ENCODE measurements at places on chromosomes 7 and 10.

DNA sequence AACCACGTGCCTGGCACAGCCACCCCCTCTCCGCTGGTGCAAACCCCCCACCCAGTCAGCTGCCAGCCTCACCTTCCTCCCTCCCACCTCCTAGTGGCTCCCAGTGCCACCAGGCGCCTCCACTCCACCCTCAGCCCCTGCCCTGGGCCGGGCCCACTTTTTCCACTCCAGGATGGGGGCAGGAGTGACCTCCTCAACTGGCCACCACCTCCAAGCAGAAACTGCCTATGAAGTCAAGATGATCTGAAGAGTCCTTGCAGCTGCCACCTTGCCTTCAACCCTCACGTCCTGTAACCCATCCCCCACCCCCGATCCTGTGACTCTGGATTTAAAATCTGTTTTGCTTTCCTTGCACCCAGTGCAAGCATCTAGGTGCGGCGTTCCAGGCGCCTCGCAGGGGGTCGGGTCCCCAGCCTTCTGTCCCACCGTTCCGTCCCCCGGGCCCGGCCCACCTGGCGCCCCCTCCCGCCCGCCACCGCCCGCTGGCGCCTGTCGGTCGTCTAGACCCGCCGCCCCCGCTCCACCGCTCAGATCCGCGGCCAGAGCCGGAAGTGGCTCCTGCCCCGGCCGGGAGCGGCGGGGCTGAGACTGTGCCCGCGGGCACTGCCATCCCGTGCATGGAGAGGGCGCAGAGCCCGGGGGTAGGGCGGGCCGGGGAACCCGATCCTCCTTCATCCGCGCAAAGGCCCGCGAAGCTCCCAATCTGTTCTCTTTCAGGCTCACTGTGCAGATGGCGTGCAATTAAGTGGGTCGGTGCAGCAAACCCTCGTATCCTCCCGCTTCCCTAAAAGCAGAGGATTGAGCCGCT, 51.2 kb upstream of the GTF2I start:
- DNase-seq = peak; percentile 19

GRCh38 chr10:103649654-103650423, 156.3 kb downstream of the NEURL1 start:
- no peak for DNase-seq

DNA sequence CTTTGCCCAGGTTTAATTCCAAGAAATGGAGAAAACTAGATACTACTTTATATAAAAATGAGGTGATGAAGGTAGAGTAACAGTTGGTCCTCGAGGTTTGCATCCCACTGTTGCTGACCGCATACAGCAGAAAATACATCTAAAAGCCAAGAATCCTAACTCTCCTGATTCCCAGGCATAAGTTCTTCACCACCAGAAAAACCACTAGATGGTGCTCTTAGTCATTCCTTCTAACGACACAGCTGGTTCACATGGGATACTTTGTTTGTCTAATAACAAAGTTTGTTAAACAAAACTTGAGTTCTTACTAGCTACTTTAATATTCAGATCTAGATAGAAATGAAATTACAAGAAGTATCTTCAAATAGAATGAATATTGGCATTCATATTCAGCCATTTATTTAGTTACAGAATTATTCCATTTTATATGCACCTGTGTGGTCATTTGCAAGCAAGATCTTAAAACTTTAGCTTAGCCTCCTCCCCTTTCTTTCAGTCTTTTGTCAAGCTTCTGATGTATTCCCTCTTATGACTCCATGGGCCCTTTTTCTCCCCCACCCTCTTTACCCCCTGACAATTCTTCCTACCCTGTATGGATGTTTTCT, 54.1 kb upstream of the CYP26C1 start:
- no peak for DNase-seq

GRCh38 chr7:40786909-40787308, 652.1 kb downstream of the SUGCT start:
- no peak for DNase-seq

DNA sequence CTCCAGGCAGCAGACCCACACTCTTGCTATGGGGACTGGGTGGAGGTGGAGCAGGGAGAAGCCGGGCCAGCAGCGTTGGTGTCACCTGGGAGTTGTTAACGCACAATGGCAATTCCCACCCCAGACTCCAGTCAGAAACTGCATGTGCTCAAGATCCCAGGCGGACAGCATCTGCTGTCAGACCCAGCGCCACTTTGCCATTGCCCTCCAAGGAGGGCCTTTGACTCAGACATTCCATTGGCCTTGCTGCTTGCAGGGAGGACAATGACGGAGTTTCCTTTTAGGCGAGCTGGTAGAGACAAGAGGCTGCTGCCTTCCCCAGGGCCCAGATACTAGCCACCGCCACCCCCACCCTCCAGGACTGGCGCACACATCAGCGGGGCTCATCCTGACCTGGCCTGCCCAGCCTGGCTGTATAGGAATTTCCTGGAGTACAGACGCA, 34.5 kb downstream of the ZNF775 start:
- no peak for DNase-seq

DNA sequence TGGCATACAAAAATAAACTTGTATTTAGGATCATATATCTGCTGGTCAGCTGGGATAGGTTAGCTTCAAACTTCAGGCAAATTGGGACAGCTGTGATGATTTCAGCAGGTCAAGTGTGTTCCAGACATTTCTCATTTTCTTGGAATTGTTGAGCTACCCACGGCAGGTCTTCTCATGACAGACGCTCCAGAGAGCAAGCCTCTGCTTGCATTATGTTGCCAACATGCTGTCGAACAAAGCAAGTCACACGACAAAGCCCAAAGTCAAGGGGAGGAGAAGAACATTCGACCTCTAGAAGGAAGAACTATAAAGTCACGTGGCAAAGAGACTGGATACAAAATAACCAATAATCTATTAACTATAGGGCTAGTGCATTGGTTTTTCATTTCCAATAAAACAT, 103.5 kb downstream of the RAB18 start:
- DNase-seq = no peak

DNA sequence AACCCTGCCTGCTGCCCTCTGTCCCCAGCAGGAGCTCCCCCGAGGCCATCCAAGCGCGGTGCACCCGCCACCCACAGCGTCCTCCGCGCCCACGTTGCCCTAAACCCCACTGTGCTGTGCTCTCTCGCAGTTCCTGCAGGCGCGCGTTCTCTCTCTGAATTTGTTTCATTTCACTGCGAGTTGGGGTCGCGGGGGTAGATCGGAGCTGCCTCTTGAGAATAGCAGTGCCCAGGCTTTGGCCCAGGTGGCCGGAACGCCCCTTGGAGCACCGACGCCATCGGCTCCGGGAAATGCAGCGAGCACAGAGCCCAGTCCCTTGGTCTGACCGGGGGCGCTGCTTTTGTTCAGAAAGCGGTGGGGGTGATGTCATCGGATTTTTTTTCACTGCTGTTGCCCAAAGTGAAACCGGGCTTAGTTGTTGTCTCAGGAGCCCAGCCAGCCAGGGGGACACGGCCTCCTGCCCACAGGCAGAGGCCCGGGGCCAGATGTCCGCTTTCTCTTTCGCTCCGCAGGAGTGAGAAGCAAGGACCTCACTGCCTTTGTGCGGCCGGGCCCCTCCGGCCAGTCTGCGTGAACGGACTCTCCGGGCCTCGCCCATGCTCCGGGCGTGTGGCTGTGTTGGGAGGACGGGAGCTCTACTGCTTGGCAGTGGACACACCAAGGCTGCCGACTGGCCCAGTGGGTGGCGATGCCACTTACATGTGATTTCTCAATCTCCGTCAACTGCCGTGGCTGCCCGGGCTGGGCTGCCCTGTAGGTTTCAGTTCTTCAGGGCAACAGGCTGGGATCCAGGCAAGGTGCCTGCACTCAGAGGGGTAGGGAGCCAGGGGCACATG, 43.1 kb downstream of the FOXK1 start:
- no peak for DNase-seq

- DNase-seq = no peak
Measured at GRCh38 chr10:75662715-75663114, 231.3 kb downstream of the LRMDA start.

DNA sequence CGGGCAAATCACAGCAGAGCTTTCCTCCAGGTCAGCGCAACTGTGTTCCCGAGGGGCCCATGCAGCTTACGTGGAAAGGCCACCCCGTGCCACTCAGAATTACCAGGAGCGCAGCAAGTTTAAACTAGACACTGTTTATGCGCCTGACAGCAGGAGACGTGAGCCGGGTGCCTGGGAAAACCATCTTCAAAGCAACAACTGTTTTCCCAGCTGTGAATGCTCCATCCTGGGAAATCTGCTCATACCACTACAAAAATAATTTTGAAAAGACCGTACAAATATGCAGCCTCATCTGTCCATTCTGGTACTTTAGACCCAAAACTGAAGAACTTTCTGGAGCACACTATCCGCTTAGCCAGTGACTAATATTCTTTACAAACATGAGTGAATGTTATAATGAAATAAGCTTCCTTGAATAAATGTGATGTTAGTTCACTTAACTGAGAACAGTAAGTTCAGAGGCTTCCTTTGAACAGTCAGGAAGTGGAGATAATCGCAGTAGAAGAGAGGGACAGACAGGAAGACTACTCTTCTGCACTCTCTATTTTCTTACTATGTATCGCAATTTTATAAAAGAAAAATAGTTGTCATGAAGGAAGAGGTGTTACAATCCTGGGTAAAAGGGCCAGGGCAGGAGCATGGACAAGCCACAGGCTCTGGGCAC, 16.7 kb downstream of the GPER1 start:
- DNase-seq = no peak

DNA sequence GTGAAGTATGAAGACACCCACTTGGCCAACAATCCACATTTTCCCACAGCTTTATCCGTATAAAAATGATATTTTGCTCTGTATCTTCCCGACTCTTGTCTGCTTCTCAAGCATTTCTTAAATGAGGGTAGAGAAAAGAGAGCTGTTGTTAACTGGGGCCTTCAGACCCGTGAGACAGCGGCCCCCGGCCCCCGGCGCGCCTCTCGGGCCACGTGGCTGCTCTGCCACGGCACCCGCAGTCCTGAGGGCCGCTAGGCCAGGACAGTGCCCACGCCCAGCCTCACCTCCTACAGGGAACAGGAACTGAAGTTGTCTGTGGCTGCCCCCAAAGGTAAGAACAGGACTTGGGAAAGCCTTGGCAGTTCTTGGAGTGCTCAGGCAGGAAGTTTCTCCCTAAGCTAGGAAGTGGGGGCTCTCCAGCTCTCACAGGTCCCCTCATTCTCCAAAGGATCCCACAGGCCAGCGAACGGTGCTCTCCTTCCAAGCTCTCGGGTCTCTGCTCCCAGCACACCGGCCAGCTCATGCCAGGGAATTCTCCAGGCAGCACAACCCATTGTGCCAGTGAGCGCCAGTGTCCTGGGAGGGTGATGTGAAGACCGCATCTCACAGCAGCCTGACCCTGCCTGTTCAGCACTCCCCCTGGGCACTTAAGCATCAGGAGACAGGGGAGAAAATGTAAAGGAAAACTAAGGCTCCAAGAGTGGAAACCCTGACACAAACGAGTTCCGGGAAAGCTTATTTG, 230.3 kb upstream of the PFKP start:
- DNase-seq = no peak

DNA sequence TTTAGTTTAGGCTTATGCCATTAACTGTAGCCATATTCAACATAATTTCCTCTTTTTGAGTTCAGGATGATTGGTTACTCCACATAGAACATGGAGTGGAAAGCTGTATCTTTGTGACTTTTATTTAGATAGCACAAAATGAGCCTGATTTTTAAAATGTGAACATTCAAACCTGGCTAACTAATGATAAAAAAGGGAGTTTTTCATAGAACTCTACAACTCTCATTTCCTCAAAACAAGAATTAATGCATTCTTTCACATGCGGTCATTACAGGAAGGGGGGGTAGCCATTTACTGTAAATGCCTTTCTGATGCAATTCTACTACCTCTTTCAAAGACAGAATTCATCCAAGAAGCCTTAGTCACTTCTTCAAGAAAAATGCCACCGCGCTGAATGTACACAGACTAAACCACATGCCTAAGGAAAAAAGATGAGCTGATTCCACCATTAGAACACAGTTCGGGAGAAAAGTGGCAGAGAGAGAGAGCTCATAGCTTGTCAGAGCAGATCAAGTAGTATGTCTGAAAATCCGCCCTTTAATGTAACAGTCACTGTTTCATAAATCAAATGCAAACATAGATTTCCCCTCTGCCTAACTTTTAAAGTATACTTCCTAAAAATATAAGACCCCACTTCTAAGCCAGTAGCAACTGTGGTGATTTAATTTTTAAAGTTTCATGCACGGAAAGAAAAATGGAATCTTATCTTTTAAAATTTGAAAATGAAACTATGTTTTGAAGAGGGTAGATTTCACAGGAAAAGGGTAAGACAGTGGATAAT, 226.4 kb upstream of the KLF14 start:
- DNase-seq = no peak

DNA sequence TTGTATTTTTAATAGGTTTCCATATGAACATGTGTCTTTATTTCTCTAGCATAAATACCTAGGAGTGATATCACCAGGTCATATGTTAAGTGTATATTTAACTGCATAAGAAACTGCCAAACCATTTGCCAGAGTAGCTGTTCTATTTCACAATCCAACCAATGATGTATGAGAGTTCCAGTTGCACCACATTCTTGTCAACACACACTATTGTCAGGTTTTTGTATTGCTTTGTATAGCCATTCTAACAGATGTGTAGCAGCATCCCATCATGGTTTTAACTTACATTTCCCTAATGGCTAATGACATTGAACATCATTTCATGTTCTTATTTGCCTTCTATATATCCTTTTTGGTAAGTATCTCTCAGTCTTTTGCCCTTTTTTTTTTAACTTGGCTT, 4.1 kb downstream of the CUZD1 start:
- no peak for DNase-seq

DNA sequence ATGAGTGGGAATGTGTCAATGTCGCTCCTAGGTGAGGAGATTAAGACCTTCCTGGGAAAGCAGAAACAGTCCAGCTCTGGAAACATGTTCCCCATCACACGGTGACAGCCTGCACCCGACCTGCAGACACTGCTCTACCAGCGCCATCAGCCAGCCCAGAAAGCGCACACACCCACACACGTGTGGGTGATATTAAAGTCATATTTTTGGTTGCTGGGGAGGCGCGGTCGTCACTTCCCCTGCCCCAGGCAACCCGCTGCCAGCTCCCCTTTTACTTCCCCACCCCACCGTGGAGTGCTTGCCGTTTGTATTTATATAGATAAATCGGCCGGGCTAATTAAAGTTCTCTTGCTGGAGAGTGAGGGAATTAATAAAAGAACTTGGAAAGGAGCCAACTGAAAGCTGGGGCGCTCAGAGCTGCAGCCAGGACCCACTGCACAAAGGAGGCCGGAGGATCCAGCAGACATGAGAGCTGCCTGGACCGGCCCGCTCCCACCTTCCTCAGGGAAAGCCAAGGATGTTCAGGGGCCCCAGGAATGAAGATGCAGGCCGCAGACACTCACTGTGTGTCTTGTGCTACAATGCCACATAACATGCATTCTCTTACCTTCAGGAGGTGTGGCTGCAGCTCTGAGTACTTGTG, 145.2 kb upstream of the UNC5B start:
- DNase-seq = no peak

GRCh38 chr10:93856349-93857145, 37.2 kb upstream of the SLC35G1 start:
- DNase-seq = no peak

DNA sequence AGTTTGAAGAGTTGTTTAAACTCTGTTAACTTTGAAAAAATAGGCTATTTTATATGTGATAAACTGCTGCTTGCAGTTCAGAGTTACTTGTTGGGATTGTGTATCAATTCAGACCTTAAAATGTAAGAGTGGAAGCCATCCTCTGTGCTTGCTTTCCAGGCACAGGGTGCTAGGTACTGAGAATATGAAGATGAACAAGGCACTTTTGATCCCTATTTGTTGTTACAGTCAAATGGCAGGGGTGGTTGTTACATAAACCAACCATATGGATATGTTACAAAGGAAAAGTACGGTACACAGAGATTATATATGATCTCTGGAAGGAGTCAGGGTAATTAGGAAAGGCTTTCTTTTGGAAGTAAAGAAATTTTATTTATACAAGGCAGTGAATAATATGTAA, 63.8 kb downstream of the REEP3 start:
- DNase-seq = no peak

- DNase-seq = no peak
Measured at GRCh38 chr7:27302590-27302989, 60.0 kb downstream of the EVX1 start.

Measured in activated gamma-delta T cell (primary cell).